ENCODE measurements at places on chromosomes 7 and 10.

DNA sequence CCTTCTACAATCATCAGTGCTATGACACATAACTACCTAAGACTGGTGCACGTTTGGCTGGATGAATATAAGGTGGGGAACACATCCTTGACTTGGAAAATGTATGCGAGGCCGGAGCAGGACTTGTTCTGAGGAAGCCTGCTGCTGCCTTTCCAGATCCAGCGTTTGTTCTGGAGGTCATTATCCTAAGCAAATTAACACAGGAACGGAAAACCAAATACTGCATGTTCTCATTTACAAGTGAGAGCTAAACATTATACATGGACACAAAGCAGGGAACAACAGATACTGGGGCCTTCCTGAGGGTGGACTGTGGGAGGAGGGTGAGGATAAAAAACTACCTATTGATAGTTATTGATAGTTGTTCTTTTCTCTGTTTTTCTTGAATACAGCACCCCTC lies 10.8 kb upstream of the GALNT11 start:
- DNase-seq = no peak

GRCh38 chr10:121444520-121445165 lies 153.6 kb downstream of the FGFR2 start:
- no peak for DNase-seq

DNA sequence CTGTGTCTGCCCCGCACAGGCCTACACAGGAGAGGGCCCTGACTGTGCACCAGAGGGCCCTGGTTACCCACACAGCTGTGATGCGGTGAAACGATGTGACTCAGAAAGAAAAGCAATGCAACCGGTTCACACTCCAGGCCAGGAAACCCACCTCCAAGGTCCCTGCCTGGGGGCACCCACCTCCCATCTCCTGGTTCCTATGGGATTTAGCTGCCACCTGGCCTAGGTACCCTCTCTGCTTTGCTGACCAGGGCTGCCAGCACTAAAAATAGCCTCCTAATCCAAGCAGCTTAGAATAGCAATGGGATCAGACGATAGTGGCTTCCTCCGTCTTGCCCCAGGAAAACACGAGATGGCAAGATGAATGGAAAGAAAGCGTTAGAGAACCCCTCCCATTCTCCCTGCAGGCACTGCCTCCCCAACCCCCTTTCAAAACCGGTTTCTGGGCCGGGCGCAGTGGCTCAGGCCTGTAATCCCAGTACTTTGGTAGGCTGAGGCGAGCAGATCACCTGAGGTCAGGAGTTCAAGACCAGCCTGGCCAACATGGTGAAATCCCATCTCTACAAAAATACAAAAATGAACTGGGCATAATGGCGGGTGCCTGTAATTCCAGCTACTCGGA lies 12.4 kb downstream of the RBP3 start:
- DNase-seq = no peak

- DNase-seq = no peak
These were observed 16.1 kb downstream of the CCSER2 start for GRCh38 chr10:84344526-84344925.

GRCh38 chr7:105810556-105810955 lies 65.8 kb downstream of the ATXN7L1 start:
- no peak for DNase-seq

DNA sequence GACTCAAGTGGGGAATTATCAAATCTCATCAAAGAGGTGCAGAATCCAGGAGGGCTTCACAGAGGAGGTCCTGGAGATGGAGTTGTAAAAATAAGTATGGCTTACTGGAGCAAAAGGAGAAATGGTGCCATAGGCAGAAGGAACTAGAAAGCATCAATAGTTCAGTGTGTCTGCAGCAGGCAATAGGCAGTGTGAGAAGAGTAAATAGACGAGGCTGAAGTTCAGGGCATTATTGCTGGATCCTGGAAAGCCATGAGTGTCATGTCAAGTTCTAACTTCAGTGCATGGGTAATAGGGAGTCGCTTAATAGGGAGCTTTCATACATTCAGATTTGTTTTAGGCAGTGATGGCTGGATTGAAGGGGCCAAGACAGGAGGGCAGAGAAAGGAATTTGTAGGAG lies 39.3 kb downstream of the CYP26A1 start:
- DNase-seq = no peak

DNA sequence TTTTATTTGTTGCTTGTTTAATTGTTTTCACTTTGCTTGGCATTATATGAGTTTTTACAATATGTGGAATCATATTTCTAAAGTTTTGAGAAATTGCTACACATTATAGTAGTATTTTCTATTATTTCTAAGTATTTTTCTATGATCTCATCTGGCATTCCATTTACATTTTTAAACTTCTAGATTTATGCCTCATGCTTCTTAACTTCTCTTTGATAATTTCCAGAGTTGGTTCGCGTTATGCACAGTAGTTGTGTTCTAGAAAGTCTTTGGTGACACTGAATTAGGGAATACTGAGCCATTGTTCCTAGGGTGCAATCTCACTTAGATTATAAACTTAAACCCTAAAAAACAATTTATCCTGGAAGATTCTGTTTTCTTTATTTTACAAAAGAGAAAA lies 129.2 kb downstream of the GNAI1 start:
- no peak for DNase-seq

DNA sequence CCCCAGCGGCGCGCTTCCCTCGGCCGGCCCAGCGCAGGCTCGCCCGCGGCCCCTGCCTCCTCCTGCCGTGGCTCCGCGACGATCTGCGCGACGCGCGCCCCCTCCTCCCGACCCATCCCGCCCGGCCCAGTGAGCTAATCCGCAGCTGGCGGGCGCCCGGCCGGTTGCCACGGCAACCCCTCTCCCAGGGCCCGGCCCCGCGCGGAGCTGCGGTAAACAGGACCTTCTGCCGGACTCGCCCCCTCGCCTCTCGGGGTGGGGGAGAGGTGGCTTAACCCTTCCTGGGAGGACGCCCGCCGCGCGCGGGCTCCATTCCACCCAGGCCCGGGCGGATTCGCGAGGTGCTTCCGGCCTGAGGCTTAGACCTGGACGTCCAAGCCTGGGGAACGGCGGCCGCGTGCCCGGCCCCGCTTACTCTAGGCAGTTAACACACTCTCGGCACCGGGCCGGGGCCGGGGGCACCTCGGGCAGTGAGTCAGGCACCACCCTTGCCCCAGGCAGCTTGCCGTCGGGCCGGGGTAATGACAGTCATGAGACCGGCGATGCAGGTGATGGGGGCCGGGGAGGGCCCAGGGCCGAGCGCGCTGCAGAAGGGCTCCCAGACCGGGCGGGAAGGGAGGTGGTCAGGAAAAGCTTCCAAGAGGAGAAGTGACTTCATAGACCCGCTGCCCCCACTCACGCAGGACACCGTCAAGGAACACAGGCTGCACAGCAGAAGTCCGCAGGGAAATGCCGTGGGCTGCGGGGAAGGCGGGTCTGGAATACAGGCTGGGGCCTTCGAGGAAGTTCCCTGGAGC lies at the start of gene DENND2A:
Gene DENND2A (minus strand): TSS at position 87 of the 797 bp plus-strand sequence. CDS start 38,416 bp downstream, outside the sequence.
- DNase-seq = no peak

DNA sequence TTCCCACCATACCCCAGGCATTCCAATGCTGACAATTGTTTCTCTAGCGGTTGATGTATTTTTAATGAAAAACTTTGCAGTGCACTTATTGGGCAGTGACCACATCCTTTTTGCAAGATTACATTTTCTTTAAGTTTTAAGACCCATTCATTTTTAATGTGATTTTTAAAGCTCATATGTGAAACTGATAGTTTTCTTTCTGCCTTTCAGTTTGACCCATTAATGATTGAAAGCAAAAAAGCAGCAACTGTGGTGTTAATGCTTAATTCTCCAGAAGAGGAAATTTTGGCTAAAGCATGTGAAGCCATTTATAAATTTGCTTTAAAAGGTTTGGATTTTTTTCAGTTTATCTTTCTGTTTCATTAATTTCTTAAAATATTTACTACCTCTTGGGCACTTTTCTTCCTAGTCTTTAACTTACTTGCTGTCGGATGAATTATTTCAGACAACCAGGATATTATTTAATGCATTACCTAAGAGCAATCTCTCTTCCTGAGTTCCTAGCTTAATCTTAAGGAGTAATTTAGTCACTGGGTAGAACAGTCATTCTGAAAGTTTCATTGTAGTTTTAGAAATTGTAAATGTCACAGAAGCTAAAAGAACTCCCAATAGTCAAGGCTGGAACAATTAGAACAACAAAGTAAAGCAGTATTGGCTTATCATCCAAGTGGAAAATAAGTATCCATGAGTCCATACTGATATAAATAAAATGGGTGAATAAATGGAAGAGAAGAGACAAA lies 18.3 kb downstream of the ARMC3 start:
- DNase-seq = no peak

GRCh38 chr7:66303454-66304155 lies 98.5 kb downstream of the TPST1 start:
- no peak for DNase-seq

GRCh38 chr7:73329861-73330581 lies 2.1 kb downstream of the FKBP6 start:
- no peak for DNase-seq

DNA sequence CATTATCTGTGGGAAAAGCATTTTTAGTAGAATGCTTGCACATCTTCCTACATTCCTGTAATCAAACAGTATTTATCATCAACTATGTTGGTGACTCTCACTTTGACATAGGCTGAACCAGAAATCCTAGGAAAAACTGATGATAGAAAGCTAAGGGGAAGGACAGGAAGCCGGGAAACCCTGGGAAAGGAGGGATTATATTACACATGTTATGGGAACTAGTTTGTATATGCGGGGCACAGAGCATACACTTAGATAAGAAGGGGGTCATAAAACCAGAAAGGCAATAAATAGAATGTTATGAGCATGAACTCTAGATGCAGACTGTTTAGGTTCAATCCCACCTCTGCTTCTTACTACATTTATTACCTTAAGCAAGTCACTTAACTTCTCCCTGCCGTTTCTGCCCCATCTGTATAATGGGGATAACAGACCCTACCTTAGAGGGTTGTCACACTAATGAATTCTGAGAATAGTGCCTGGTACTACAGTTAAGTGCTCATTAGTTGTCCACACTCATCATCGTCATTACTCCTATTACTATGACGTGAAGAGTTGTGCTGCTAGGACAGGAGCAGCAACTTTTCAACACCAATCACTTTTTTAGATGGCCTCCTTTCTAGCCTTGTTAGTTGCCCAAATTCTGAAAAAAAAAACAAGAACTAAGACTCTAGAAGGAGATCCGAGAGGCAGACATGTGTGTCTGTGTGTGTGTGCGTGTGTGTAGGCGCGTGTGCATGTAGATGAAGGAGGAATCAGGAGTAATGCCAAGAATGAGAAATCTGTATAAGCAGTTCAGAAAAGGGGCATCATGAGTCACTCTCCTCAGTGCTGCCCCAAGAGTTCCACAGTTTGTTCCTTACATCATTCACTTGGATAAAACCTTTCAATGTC lies 52.2 kb downstream of the KMT2C start:
- DNase-seq = no peak

- DNase-seq = no peak
These were observed 126.9 kb upstream of the KLF6 start for GRCh38 chr10:3911713-3912442.

- no peak for DNase-seq
These were observed 112.8 kb upstream of the KCND2 start for GRCh38 chr7:120160166-120160565.

- DNase-seq = no peak
These were observed 140.5 kb downstream of the LRRC4 start for GRCh38 chr7:127890726-127891125.

- no peak for DNase-seq
These were observed 501.1 kb upstream of the NRP1 start for GRCh38 chr10:33835556-33835955.

DNA sequence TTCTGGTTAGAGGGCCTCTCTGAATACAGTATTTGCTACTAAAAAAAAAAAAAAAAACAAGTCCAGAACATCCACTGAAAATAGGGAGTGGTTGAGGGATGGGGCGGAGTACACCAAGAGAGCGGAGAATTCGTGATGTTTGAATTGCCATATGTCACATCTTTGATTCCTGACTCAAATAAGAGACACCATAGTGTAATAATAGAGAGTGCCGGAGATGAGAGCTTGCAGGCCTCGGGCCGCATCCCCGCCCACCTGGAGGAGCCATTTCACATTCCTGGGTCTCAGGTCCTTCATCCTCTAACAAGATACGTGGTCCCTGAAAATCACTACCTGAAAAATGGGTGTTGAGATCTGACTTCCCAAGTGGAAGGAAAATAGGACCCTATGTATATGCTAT lies 46.8 kb downstream of the KIAA1549 start:
- DNase-seq = no peak

DNA sequence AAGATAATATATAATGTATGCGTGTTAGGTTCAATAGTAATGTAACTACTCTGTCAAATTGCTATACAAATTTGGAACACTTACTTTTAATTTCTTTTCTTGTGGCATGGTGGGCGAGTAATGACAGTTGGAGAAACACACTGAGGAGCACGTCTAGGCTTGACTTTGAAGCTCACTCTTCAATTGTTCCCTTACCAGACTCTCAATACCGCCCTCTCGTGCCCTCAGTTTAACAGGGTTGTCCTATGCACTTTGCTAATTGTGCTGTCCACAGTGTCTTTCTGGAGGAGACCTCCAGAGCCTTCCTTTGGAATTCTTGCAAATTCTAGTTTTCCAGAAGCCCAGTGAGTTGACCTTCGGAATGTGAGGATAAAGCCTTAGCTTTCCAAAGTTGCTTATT lies 107.2 kb upstream of the RELN start:
- DNase-seq = no peak

DNA sequence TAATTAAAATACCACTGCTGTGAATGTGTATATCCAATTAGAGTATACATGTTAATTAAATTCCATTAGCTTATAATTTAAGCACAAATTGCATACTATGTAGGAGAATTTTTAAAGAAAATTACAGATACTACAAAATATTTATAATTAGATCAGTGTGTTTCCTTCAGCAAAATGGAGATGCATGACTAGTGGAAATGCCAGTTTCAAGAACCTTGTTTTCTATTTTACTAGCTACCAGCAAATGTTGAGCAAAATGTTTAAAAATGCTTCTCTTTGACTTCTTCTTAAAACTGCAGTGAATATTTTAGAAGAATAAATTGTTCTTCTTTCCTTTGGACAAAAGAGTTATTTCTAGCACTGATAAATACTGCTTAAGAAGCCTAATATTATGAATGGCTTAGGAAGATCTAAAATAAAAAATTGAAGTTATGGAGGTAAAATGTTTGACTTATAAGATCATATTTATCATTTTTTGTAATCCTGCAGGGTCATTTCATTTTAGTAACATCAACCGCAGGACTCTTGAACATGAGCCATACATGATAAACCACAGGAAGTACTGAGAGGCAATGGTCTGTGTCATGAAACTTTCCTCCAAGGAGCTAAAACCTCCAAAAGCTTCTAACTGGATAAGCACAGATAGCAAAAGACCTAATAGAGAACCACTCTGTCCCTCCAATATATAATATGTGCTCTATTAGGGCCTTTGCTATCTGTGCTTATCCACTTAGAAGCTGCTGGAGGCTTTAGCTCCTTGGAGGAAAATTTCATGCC lies 1066.0 kb upstream of the CELF2 start:
- DNase-seq = no peak
